ENCODE measurements at places on chromosomes 3 and 15. TPM values are rescaled to one million over a fixed set of nuclear protein-coding genes. Genes with fewer than 3 reads are reported as not detected.

The TEX55 gene
- total RNA-seq = not detected

The CLEC3B gene
- total RNA-seq = 0.57 TPM

The PLEKHO2 gene
- 34.0 TPM for total RNA-seq

The HCLS1 gene
- 31.9 TPM for total RNA-seq

The CLDN11 gene
- 216 TPM for total RNA-seq

The TICRR gene
- total RNA-seq = 5.0 TPM

The COL7A1 gene
- 0.32 TPM for total RNA-seq

The NAA50 gene
- total RNA-seq = 189 TPM

The RBPMS2 gene
- total RNA-seq = not detected

The SLC7A14 gene
- 1.3 TPM for total RNA-seq

The RARRES1 gene
- total RNA-seq = 2.1 TPM

The CD96 gene
- total RNA-seq = not detected

The GOLGA8M gene
- total RNA-seq = 0.16 TPM

The TBC1D2B gene
- 43.2 TPM for total RNA-seq

The TRH gene
- total RNA-seq = not detected

The CYP1A2 gene
- total RNA-seq = not detected
